ENCODE measurements at places on chromosomes 3 and 15. TPM values are rescaled to one million over a fixed set of nuclear protein-coding genes. Genes with fewer than 3 reads are reported as not detected.

Gene SSUH2
- 0.16 TPM for total RNA-seq

Gene OR5K1
- total RNA-seq: not detected

Gene AGBL1
- total RNA-seq: not detected

GRCh38 chr3:74145277-74145676 lies 469.2 kb downstream of the CNTN3 start:
- DNase-seq: no peak

- no peak for DNase-seq
These were observed 4.5 kb upstream of the TAFA4 start for GRCh38 chr3:68936856-68937255.

Gene ZNF662
- total RNA-seq: 18.6 TPM

- no peak for DNase-seq
These were observed 127.9 kb downstream of the SLC25A26 start for GRCh38 chr3:66348704-66349103.

Gene CCDC9B
- 70.3 TPM for total RNA-seq

Gene DZIP3
- 8.8 TPM for total RNA-seq

Gene IQCF5
- not detected for total RNA-seq

DNA sequence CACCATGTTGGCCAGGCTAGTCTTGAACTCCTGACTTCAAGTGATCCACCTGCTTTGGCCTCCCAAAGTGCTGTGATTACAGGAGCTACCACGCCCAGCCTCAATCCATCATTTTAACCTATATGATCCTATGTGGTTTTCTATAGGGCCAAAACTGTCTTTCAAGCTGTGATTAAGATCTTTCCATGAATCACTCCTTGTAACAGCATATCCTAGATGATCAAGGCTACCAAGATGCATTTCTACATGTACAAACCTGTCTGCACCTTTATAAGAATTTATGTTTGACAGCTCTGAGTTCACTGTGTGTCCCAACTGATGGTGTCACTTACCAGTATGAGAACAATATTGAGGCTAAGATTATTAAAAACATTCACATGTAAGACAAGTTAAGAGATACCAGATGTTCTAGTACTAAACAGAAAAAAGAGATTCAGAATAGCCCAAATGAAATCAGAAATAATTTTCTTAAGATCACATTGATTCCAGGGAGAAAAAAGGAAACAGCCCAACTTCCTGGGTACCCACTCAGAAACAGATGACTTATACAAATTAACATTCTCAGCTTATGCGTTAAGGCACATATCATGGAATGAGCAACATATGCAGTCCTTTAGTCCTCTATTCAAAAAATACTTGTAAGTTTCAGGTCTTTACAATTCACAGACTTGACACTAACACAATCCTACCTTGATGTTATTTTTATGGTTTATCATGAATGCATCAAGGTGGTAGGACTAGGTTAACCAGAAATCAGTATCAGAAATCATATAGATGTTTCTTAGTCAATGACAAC lies 24.8 kb upstream of the PPIB start:
- DNase-seq: no peak

Gene NR1I2
- total RNA-seq: 1.1 TPM

DNA sequence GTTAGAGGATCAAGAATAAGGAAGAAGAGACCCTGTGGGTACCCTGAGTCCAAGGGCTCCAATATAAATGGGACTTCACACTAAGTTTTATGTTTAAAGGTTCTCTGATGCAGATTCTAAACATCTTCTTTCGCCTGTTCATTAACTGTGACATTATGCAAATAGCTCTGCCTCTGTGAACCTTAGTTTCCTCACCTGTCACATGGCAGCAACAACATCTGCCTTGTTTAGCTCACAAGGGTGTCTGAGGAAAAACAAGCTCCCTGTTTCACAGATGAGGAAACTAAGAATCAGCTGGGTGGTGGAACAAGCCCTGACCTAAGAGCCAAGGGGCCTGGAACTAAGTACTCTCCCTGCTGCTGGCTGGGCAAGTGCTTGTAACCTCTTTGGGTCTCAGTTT lies 40.8 kb downstream of the GOLGA6L1 start:
- DNase-seq: no peak

DNA sequence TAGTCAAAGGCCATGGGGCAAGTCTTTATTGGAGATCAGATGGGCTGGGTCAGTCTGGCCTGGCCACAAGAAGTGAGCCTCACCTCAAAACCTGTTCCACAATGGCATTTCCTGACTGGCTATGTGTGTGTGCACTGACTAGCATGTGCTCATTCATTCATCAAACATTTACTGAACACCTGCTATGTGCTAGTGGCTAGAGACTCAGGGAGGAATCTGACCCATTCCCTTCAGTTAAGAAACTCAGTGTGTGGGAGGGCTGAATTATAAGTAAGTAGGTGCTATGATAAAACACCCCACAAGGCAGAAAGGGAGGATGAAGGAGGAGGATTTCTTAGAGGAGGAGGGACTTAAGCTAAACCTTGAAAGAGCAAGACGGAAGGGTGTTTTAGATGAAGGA lies 5.4 kb upstream of the CGNL1 start:
- no peak for DNase-seq

- DNase-seq: peak; percentile 70
These were observed 206.0 kb downstream of the THRB start for GRCh38 chr3:24288496-24289236.

DNA sequence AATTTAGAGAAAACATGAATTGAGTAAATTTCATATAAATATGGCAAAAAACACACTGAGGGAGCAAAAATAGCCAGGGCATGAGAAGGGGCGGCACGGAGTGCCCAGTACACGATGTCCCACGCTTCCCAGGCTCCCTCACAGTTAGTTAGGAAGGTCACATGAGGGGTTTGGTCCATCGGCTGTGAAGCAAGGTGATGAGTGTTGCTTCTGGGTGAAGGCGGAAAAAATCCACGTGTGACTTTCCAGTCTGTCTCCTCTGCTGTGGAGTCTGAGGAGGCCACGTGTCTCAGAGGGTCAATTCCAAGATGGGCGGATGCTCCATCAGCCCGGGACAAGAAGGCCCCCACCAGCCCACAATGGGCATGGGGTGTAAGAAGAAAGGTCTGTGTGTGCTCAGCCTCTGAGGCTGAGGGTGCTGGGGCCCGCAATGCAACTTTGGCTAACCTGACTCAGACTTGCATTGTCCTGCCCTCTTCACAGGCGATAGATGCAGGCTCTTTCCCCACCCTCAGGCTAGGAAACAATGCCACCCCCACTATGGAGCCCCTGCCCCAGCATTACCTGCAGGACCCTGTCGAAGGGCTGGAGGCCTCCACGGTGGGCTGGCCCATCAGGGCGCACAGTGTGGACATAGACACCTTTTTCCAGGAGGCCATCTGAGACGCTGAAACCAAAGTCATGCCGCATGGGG lies 45.7 kb downstream of the GRIP2 start:
- DNase-seq: no peak

Gene COL6A5
- total RNA-seq: not detected

GRCh38 chr3:38122712-38123290 lies 14.1 kb downstream of the ACAA1 start:
- DNase-seq: no peak

DNA sequence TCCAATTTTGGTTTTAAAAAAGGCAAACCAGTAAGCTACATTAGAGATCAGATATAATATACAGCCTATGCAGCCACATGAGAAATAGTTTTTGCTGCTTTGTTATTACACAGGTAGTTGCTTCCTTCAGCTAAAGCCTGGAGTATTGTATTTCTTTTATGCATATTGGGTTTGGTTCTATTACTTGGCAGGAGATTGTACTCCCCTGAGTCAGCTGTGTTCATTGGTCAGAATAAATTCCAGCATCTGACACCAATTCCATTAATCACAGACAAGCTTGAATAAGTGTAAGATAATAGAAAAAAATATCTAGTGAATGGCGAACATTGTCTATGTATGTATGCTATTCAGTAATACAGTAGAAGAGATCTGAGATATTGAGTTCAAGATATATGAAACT lies 26.1 kb upstream of the ZCWPW2 start:
- DNase-seq: no peak

DNA sequence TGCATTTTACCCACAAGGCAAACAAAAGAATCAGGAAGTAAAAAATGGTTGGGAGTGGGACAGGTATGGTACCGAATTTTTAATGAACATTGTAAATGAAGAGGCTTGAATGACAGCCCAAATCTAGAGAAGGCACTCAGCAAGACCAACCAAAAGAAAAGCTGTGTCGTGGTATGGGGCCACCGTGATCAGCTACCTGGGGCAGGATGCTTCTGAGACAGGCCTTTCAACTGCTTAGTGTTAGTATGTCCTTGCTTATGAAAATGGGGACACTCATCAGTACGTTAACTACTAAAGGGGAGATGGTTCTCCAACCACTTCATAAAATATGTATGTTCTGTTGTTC lies 228.7 kb upstream of the ST8SIA2 start:
- DNase-seq: no peak

GRCh38 chr3:32757618-32758374 lies 60.0 kb upstream of the TRIM71 start:
- DNase-seq: no peak

DNA sequence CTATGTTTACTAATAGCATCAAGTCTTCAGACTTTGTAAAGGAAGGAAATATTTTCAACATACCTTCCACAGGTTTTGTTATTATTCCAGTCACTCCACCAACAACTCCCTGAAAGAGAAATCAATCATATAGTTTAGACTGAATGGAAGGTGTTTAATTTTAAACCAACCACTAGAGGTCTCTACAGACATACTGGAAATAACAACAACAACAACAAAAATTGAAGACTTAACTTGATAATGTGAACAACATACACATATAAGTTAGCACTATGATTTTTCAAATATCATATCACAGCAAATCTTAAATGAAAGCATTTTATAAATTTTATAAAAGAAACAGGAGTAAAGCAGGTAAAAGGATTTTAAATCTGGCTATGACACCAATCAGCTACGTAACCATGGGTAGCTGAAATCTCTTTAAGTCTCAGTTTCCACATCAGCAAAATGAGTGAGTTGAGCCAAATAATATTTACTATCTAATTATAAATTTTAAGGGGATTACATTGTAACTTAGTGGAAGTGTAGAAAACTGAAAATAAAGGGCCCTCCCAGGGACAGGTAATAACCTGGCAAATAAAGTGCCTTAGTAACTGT lies 188.2 kb downstream of the VPS13C start:
- DNase-seq: no peak

DNA sequence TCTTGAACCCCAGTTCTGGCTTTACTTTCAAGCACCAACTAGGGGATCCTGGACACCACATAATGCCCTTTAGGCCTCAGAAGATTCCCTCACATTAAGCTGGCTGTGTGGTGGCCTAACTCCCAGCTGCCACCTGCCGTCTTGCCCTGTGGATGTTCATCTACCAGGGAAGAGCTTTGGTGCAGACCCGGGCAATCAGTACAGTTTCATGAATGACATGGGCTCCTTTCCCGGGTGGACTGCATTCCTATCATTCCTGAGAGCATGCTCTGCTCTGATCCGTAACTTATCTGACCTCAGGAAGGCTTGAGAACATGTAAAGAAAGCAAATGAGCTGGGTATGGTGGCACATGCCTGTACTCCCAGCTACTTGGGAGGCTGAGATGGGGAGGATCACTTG lies 50.0 kb upstream of the GSK3B start:
- DNase-seq: no peak

Gene PRR23E
- total RNA-seq: not detected

Data from sigmoid colon (tissue), 7 donors.